Ascending aorta (tissue), 2 donors: ENCODE measurements at places on chromosomes 11 and 22. TPM values are rescaled to one million over a fixed set of nuclear protein-coding genes. Genes with fewer than 3 reads are reported as not detected.

Gene MUC2
- 0.11 TPM for total RNA-seq

Gene ANO3
- total RNA-seq, result 8.2 TPM

Gene APOBEC3B
- total RNA-seq, result 0.64 TPM

Gene CDC42BPG
- total RNA-seq, result not detected

Gene VWCE
- total RNA-seq, result 19.2 TPM

Gene CLTCL1
- 26.0 TPM for total RNA-seq

Gene SPDYC
- not detected for total RNA-seq

Gene FXYD2
- total RNA-seq, result not detected

Gene SMC1B
- not detected for total RNA-seq

Gene CCDC73
- total RNA-seq, result not detected

Gene SYT12
- 6.3 TPM for total RNA-seq

Gene CHRDL2
- total RNA-seq, result not detected

Gene ELMOD1
- total RNA-seq, result not detected

Gene SLCO2B1
- total RNA-seq, result 403 TPM

Gene C11orf91
- total RNA-seq, result not detected

Gene OR4A16
- total RNA-seq, result not detected

Gene RAB39A
- total RNA-seq, result not detected

Gene ANKK1
- not detected for total RNA-seq

Gene PDGFB
- total RNA-seq, result 8.9 TPM

Gene B3GAT1
- 0.32 TPM for total RNA-seq

Gene ESAM
- 257 TPM for total RNA-seq

Gene APOL4
- total RNA-seq, result not detected

Gene DNAJC24
- 22.5 TPM for total RNA-seq

Gene GATD1
- total RNA-seq, result 12.2 TPM

Gene OR8D4
- total RNA-seq, result not detected

Gene RHOD
- total RNA-seq, result 82.6 TPM

Gene KRTAP5-10
- not detected for total RNA-seq

Gene SUSD2
- 51.0 TPM for total RNA-seq

Gene CDHR5
- total RNA-seq, result 5.0 TPM

Gene POTEH
- not detected for total RNA-seq

Gene ZNF215
- total RNA-seq, result not detected

Gene FZD4
- 124 TPM for total RNA-seq

Gene KCNA4
- total RNA-seq, result 0.11 TPM

Gene P2RY2
- 18.3 TPM for total RNA-seq

Gene PRODH
- 1.4 TPM for total RNA-seq

Gene OR5M11
- total RNA-seq, result not detected

Gene FBXO3
- total RNA-seq, result 11.8 TPM

Gene LRRC4C
- not detected for total RNA-seq
